CD4-positive, alpha-beta T cell treated with Interleukin-1 beta for 1 hour (primary cell): ENCODE measurements at places on chromosomes 16 and 17.
A peak's percentile ranks its signal among the peaks of the same experiment; 100 is the strongest.

- no peak for DNase-seq
Observed at GRCh38 chr16:12539185-12539929, 264.3 kb downstream of the CPPED1 start.

DNA sequence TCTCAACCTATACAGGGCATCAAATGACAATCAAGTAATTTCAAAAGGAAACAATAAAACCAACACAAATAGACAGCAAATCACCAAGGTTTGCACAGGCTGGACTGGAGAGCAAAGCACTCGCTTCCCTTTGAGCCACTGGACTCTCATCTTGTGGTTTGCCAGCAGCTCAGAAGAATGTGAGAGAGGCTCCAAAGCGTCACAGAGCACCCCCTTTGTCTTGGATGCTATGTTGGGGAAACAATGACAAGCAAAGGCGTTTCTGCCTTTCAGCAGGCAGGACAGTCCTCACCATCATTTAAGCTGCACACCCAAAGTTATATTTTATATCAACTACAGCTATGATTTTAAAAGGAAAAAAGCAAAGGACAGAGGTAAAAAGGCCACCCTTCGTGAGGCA is 13.2 kb downstream of the SLC6A4 start:
- DNase-seq, result no peak

DNA sequence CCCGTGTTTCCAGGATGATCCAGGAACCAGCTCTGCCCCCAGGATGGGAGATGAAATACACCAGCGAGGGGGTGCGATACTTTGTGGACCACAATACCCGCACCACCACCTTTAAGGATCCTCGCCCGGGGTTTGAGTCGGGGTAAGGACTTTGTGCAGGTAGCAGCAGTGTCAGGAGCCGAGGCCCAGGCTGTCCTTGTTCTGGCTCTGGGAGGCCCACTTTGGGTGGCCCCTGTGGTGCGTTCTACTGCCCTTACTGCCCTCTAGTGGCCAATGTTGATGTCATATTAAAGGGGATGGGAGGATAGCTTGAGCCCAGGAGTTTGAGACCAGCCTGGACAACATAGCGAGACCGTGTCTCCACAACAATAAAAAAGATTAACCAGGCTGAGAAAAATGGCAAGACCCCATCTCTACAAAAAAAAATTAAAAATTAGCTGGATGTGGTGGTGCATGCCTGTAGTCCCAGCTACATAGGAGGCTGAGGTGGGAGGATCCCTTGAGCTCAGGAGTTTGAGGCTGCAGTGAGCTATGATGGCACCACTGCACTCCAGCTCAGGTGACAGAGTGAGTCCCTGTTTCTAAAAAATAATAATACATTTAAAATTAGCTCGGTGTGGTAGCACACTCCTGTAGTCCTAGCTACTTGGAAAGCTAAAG is 20.9 kb upstream of the CLEC18A start:
- peak; percentile 41 for DNase-seq

DNA sequence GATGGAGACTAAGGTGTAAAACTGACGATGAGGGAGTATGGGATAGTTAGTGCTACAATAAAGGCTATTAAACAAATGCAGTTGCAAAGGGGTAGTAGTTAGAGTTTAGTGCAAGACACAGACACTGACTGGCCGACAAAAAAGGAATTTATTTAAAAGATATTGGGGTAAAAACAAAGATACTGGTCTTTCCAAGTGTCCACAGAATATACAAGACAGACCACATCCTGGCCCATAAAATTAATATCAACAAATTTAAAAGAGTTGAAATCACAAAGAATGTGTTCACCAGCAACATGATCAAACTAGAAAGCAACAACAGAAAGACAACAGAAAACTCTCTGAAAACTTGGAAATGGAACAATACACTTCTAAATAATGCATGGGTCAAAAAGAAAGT is 54.7 kb downstream of the CFDP1 start:
- no peak for DNase-seq

DNA sequence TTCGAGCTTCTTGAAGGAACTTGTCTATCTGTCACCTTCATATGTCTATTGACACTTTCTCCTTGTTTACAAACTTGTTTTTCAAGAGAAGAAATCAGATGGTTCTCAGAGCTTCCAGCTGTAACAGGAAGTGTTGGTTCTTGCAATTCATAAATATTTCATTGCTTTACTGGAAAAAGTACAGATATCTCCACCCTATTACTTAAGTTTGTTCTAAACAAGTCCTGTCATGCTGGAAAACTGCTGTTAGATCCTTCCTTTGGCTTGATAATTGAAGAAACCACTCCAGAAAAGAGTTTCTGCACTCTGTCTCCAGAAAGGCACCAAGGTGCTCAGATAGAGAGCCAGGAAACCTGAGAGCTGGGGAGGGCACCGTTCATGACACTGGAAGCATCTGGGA is 181.6 kb downstream of the DNAH9 start:
- no peak for DNase-seq

GRCh38 chr16:57509231-57509923 is 23.1 kb upstream of the DOK4 start:
- no peak for DNase-seq

GRCh38 chr16:68528233-68528632 is 10.9 kb upstream of the ZFP90 start:
- no peak for DNase-seq

GRCh38 chr17:79956853-79957252 is 78.8 kb downstream of the TBC1D16 start:
- no peak for DNase-seq

DNA sequence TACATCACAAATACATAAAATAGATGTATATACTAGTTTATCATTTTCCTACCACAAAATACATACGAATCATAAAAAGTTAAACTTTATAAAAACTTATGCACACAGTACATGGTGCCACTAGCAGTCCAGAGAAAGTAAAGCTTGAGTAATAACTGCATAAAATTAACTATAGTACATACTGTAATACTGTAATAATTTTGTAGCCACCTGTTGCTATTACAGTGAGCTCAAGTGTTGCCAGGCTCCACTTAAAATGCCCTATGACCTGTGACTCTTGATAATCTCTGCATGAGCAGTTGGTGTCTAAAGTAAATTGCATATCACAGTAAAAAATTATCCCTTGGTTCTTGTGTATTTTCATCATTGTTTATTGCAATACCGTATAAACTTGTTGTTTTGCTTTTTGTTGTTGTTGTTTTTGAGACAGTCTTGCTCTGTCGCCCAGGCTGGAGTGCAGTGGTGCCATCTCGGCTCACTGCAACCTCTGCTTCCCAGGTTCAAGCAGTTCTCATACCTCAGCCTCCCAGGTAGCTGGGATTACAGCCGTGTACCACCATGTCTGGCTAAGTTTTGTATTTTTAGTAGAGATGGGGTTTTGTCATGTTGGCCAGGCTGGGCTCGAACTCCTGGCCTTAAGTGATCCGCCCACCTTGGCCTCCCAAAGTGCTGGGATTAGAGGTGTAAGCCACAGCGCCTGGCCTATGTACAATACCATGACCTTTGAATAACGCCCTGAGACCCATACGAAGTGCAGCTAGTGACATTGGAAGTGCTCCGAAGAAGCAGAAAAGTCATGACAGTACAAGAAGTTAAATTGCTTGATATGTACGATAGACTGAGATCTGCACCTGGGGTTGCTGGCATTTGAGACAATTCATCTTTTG is 6.6 kb downstream of the LUC7L3 start:
- DNase-seq, result no peak

DNA sequence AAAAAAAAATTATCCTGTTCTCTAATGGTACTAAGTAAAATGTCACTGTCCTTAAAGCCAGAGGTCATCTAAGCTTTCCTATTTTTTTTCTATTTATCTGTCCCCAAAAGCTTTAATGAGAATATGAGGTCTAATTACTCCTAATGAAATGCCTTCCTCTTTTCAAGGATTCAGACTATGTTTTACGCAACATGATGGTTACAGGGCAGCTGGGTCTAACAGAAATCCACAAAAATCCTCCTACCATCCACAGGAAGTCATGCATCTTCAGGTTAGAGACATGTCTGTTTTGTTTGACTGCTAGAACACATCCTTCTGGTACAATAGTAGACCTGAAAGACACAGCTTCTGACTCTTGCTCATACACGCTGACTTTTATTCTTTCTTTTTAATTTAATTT is 29.7 kb upstream of the NSRP1 start:
- DNase-seq, result no peak

- peak; percentile 6 for DNase-seq
Observed at GRCh38 chr17:13337864-13338371, 263.8 kb downstream of the HS3ST3A1 start.

DNA sequence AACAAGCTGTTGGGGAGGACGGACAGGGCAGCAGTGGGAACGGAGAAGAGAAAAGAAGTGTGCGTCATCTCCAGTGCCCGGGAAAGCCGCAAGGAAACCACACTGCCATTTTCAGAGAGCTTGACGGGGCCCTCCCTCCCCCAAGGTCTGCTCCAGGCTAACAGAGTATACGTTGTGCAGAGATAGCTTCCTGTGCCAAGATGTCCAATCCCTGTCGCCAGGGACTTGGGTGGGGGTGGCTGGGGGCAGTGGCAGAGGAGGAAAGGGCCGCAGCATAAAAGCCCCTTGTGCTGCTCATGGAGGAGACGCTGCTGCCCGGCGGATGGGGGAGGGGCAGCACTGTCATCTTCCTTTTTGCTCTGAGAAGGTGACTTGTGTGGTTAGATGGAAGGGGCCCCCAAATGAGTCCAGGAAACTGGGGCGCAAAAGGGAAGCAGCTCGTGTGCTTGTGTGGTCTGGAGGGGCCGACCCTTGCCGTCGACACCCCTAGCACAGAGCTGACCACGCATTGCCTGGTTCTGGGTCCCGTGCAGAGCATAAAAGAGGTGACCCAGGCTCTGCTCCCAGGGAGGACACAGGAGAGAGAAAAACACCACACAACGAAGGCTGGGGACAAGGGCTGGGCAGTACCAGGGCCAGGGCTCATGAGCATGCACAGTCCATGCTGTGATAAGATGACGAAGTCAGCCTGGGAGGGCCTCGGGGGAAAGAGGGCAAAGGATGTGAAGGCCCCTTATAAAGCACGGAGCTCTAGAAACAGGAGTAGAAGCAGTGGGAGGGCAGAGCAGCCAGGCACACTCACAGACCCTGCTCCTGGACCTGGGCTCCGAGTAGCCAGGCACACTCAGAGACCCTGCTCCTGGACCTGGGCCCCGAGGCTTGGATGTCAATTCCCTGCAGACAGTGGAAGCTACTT is 372.7 kb downstream of the SLC39A11 start:
- DNase-seq, result peak; percentile 41

DNA sequence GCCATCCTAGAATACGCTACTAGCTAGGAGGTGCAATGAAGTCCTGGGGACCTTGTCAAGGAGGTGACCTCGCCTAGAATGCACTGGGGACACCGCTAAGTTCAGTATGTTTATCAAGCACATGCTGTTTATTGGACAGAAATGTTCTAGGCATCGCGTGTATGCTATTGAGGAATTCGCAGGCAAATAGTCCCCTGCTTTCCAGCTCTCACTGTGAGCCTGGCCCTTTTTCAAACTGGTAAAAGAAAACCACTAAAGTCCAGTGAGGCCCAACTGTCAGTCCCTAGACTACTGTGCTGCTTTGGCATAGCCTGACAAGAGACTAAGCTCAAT is 1.2 kb upstream of the FAM222B start:
- DNase-seq, result no peak

GRCh38 chr17:61233991-61234750 is 165.5 kb upstream of the TBX2 start:
- DNase-seq, result no peak

DNA sequence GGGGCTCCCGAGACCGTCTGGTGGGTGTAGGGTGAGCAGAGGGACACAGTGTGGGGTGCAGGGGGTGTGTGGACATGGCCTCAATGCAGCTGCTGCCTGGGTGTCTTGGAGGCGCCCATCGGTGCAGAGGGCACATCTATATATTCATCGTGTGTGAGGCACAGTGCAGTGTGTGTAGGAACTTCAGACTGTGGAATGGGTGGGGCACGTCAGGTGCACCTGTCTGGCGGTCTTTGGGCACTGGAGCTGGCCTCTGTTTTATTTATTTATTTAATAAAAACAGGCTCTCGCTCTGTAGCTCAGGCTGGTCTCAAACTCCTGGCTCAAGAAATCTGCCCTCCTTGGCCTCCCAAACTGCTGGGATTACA is 16.8 kb downstream of the LASP1 start:
- DNase-seq, result no peak

- no peak for DNase-seq
Observed at GRCh38 chr16:83878838-83879237, 20.1 kb upstream of the MLYCD start.

GRCh38 chr17:75019146-75019545 is 6.7 kb downstream of the MRPL58 start:
- no peak for DNase-seq

DNA sequence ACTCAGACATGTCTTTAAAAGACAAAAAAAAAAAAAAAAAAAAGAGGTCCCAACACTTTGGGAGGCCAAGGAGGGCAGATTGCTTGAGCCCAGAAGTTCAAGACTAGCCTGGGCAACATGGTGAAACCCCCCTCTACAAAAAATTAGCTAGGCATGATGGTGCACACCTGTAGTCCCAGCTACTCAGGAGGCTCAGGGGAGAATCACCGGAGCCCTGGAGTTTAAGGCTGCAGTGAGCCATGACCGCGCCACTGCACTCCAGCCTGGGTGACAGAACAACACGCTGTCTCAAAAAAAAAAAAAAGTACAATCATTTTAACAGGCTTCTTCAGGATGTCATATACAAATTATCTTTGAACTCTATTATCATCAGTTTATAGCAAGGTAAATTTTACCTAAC is 22.0 kb downstream of the C16orf87 start:
- peak; percentile 7 for DNase-seq

DNA sequence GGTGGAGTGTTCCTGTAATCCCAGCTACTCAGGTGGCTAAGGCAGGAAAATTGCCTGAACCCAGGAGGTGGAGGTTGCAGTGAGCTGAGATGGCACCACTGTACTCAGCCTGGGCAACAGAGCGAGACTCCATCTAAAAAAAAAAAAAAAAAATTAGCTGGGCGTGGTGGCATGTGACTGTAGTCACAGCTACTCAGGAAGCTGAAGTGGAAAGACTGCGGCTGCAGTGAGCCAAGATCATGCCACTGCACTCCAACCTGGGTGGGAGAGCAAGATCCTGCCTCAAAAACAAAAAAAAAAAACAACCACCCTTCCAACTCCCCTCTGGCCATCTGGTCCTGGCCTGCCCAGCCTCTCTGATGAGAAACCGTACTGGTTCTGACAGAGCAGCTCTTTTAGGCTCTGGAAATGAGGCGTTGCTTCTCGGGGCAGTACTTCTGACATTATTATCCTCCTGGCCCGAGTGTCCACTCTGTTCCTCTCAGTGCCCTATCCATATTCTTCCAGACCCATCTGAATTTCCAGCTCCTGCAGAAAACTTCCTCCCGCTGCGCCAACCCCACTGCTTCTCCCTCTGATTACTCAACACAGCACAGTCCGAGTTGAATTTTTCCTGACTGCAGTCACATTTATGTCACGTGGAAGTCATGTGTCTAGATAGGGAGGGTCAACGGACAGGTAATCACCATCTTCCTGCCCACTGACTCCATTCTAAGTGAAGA is 13.3 kb downstream of the GGA2 start:
- DNase-seq, result no peak

- peak; percentile 53 for DNase-seq
Observed at GRCh38 chr16:79599837-79600637, 500 bp downstream of the MAF start.
